ENCODE measurements at places on chromosomes 11 and 22.

DNA sequence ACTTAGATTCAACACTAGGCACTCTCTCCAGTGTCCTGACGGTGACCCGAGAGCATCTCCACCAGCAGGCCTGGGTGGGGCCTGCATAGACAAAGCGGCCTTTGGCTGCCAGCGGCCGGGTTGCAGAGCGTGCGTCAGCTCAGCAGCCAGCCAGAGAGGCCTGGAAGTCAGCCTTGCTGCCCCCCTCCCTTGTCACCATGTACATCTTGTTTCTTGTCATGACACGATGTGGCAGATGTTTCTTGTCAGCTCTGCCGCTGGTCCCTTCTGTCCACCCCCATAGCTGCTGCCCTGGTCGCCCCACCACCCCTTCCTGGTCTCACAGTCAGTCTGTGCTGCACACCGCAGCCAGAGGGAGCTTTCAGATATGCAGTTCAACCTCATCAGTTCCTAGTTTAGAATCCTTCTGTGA, 33.1 kb upstream of the CBX7 start:
- DNase-seq = peak; percentile 95

DNA sequence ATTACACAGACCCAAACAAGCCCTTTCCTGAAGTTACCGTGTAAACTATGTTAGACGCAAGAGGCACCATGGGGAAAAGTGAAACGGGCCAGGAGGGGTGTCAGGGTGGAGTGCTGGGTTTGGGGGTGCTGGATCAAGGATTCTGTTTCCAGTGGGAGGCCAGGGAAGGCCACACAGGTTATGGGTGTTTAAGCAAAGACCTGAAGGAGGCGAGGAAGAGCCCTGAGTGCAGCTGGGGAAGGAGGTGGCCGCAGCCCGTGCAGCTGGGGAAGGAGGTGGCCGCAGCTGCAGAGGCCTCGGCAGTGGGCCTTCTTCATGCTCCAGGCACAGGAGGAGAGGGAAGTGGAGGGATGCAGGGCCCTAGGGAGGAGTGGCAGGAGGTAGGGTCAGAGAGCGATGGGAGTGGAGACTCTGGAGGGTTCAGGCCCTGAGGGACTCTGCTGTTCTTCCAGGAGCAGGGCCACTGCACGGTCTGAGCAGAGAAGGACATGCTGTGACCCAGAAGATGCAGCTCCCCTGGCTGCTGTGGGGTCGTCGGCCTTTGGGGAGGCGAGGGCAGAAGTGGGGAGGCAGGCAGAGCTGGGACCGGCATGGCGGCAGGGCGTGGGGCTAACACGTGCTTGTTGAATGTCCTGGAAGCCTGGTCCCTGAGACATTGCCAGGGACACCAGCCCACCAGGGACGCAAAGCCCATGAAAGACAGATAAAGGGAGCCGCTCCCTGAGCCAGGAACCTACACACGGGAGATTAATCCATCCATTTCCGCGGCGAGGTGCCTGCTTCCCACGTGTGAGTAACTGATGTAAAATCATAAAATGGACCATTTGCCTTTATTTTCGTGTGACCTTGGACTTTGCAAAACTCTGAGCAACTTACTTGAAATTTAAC, 1049.1 kb downstream of the BRD1 start:
- peak; percentile 91 for DNase-seq

DNA sequence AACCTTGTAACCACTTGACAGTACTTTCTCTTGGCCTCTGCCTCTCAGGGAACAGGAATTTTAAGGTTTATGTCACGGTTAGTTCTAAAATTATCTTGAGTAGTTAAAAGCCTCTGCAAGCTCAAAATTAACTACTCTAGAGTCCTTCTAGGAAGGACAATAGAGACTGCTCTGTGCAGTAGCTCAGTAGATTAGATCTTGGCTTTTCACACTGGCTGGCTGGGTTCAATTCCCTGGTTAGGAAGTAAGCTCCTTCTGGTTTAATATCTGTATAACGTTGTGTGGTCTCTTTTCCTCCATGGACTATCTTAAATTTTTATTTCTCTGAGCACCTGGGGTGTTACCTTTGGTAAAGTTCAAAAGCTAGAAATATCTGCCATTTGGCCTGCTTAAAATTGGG, 109.2 kb downstream of the AASDHPPT start:
- no peak for DNase-seq

- DNase-seq = no peak
Observed at GRCh38 chr11:61841636-61842527, 13.8 kb downstream of the FADS2 start.

- no peak for DNase-seq
Observed at GRCh38 chr11:76166314-76166713, 40.0 kb downstream of the WNT11 start.

- DNase-seq = no peak
Observed at GRCh38 chr11:45857961-45858474, 10.7 kb downstream of the CRY2 start.

DNA sequence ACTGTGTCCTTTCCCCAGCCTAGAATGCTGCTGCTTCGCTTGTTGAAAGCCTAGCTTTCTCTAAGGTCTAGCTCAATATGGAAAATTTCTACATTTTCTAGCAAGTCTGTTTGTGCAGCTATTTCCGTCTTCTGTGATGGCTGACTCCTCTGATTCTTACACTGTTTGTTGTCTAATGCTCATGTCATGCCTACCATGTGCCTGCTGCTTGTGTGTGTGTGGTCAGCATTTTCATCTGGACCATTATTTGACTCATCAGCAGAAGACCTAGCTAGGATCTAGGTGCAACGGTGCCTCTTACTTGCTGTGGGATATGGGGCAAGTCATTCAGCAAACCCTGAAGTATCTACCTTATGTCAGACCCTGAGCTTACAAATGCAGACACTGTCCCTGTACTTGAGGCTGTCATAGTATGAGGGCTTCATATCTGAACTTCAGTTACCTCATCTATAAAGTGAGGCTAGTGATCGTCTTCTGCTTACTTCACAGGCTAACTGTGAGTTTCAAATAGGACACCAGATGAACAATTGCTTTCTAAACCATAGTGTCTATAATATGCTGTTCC, 86.5 kb upstream of the MYO18B start:
- DNase-seq = no peak

GRCh38 chr11:112525270-112525669, 264.6 kb upstream of the PLET1 start:
- no peak for DNase-seq

DNA sequence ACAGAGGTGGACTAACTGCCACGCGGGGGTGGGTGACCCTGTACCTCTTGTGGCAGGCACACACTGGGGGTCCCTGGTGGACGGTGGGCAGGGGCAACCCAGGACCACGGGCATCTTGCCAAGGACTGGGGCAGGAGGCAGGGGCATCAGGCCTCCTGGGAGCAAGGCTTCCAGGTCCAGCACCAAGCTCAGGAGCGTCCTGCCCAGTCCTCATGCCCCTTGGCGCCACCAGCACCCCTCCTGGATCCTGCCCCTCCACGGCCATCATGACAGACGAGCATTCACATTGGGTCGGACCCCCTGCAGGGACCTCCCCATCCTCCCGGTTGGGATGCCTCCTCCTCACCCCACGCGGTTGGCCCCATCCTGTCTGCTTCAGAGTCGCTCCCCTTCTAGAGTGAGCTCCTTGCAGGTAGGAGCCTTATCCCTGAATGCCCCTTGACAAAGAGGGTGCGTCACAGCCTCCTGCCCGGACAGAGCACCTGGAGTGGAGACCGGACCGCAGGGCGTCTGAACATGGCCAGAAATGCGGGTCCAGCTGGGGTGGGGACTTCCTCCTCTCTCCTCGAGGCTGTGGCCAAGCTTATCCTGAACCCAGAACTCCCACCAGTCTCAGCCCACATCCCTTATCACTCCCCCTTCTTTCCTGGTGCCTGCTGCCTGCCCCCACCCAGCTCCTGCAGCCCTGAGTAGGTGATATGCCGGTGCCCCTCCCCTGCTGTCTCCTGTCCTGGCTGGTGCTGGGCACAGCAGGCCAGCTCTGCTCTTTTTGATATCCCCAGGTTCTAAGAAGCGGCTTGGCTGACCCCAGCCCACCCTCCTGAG, 40.3 kb downstream of the IGF2 start:
- no peak for DNase-seq

GRCh38 chr11:124195189-124195734, 12.1 kb downstream of the OR10D3 start:
- DNase-seq = no peak

DNA sequence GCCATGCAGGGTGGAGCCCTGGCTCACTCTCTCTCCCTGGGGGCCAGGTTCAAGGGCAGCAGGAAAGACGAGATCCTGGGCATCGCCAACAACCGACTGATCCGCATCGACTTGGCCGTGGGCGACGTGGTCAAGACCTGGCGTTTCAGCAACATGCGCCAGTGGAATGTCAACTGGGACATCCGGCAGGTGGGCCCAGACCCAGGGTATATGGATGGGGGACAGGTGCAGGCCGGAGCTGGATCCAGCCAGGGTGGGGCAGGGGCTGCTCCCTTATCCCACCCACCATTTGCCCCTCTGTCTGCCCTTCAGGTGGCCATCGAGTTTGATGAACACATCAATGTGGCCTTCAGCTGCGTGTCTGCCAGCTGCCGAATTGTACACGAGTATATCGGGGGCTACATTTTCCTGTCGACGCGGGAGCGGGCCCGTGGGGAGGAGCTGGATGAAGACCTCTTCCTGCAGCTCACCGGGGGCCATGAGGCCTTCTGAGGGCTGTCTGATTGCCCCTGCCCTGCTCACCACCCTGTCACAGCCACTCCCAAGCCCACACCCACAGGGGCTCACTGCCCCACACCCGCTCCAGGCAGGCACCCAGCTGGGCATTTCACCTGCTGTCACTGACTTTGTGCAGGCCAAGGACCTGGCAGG, 2.9 kb downstream of the TRPT1 start:
- DNase-seq = no peak

GRCh38 chr22:34804604-34805003, 261.4 kb upstream of the ISX start:
- DNase-seq = no peak

DNA sequence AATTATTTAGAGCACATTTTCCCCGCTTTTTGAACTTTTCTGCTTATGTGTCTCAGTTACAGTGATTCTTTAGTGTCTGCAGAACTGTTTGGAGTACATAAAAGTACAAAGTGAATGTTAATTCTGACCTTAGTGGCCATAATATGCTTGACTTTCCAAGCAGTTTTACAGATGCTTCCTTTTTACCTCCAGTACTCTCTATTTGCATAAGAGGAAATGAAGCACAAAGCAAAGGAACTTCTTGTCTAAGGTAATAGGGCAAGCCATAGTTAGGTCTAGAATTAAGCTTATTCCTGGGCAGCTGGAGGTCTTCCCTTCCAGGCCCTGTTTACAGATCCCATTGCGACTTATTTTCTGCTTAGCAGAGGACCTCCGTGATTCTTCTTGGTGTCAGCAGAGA, 3.6 kb downstream of the GTPBP1 start:
- no peak for DNase-seq

DNA sequence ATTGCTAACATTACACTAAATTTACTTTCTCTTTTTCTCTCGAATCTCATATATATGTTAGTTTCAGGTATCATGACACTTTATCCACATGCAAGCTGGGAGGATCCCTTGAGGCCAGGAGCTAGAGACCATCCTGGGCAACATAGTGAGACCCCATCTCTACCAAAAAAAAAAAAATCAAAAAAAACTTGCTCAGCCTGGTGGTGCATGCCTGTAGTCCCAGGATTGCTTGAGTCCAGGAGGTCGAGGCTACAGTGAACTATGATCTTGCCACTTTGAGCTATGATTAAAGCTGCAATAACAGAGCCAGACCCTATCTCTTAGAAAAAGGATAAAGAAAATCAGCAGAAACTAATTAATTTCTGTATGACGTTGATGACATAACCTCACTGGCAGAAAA, 3.7 kb upstream of the UPK3A start:
- no peak for DNase-seq

GRCh38 chr22:47369020-47369419, 606.6 kb downstream of the TBC1D22A start:
- no peak for DNase-seq

GRCh38 chr11:61787928-61788491, 4.4 kb downstream of the TMEM258 start:
- DNase-seq = no peak

DNA sequence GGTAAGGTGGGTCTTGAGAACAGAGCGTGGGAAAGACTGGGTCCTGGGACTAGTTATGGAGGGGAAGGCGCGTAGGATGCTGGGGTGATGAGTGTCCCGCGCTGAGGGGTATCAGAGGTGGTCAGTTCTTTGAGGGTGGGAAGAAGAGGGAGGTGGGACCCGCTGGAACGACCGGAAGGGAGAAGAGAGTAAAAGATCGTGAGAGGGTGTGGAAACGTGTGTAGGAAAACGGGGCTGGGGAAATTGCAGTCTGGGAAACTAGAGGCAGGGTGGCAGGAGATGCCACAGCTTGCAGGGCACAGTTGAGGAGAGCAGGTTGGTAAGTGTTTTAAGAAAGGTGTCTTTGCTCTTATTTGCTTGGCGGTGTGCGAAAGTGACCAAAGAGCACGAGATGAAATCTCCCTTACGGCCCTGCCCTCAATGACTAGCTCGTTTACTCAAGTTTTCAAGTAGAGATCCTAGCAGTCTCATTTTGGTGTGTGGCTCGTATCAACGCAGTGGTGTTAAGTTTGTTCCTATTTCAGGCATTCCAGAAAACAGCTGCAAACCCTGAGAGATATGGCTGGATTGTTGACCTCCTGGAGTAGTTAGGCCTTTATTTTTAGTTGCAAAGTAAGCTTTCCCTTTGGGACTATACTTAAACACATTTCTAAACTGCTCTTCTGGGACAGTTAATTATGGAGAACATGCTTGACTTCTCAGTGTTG, 615 bp downstream of the STT3A start:
- DNase-seq = no peak

GRCh38 chr22:50047346-50047745, 10.8 kb downstream of the TTLL8 start:
- no peak for DNase-seq

GRCh38 chr11:108558222-108558621, 35.3 kb downstream of the EXPH5 start:
- DNase-seq = no peak

All from vagina (tissue), 2 donors.